NCI-H460 (cell line): ENCODE measurements at places on chromosomes 11 and 22. TPM values are rescaled to one million over a fixed set of nuclear protein-coding genes. Genes with fewer than 3 reads are reported as not detected.

The RAC2 gene
- total RNA-seq, result 0.98 and 1.3 TPM in 2 replicates

DNA sequence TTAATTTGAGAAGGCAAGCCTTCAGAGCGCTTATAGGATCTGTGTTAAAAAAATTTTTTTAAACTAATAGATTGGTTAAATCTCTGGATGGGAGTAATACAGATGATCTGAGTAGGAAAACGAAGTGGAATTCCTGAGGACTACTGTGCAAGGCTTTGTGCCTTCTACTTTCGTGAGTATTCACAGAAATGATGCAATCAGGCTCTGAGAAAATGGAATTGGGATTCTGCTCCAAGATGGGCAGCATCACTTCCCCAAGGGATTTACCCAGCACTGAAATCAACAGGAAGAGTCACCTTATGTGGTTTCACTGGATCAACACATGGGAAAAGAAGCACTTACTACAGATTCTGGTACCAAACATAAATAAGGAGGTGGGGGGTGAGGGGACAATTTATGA lies 12.5 kb downstream of the KMT5B start:
- no peak for DNase-seq

The RFPL2 gene
- total RNA-seq, result 0.30 and 0.63 TPM in 2 replicates

The DRD2 gene
- total RNA-seq, result not detected in 2 replicates

- DNase-seq, result no peak
Measured at GRCh38 chr11:19237813-19238212, 2.9 kb downstream of the E2F8 start.
